NCI-H2171 (cell line): ENCODE measurements at places on chromosomes 5 and 9.

- DNase-seq = no peak
Observed at GRCh38 chr5:73388740-73389139, 59.8 kb downstream of the FOXD1 start.

GRCh38 chr5:66739951-66740350, 143.8 kb downstream of the MAST4 start:
- DNase-seq = no peak

DNA sequence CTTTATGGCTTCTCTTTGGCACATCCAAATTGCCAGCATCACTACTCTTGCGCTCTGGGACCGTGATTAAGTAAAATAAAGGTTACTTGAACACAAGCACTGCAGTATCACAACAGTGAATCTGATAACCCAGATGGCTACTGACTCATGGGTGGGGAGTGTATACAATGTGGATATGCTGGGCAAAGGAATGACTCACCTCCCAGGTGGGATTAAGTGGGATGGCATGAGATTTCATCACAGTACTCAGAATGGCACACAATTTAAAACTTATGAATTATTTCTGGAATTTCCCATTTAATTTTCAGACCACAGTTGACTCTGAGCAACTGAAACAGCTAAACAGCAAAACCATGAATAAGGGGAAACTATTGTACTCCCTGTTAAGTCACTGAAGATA, 4.3 kb downstream of the GFM2 start:
- DNase-seq = no peak

DNA sequence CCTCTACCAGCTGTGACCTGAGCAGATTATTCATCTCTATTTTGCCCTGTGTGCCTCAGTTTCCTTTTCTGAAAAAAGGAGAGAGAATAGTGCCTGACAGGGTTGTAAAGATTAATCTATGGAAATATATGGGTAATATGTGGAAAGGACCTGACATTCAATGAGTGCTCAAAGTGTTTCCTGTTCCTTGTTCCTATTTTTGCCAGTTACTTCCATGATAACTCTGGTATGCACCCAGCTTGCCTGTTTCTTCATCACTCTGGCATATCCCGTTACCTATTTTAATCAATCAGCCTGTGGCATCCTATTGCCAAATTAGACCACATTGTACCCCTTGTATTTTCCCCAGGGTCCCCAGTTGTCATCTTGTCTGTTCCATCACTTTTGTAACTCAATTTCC, 3.6 kb upstream of the ARAP3 start:
- DNase-seq = no peak

DNA sequence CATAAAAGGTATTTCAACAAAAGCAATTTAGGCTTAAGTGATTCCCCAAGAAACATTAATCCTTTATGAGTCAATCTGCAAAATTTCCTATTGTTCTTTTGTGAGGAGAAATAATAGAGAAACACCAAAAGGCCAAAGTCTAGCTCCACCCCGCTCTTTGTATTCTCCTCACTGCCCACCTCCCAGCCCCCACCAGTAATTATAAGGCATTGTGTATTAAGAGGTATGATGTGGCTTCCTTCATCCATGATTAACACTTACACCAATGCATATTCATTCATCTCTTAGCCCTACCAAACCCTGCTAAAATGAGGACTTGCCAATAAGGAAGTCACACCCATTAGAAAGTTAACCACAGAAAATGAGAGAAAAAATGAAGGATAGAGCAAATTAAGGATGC, 105.3 kb upstream of the SPATA31D4 start:
- DNase-seq = no peak

DNA sequence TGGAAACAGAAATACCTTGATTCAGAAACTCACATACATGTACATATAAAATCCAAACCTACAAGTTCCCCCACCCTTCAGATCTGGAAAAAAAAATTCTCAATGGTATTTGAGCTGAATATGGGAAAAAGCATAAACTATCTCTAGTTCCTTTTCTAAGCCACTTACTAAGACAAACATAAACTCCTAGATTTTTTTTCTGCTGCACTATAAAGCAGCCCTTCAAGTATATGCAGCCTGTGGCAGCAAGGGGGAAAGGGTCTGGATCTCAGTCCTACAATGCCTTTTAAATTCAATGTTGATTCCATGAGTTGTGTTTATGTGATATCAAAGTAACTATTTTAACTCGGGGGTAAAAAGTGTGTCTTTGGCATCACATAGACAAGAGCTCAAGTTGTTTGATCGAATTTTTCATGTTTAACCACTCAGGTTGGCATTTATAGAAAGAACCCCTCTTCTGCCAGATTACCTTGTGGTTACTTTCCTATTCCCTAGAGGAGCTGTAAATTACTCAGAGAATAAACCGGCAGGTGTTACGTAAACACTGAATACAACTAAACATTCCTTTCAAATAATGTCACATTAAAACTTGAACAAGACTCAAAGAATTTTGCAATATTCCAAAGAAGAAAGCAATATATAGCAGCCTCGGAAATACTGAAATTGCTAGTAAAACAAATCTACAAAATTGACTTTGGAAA, 91.8 kb upstream of the FER start:
- DNase-seq = no peak

DNA sequence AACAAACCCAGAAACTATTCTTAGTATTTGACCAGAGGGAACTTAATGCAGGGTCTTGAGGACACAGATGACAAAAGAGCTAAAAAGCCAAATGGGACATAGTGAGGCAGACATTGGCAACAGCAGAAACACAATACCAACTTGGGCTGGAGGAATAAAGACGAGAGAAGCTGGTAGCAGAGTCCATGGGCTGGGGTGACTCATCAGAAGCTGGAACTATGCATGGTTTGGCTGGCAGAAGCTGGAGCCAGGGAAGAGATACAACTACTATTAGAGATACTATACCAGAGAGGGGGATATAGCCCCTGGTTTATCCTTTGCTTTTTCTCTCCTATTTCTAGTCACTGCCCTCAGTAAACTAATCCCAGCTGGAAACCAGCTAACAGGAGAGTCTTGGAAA, 29.2 kb upstream of the DPYSL3 start:
- DNase-seq = no peak

GRCh38 chr9:110545705-110546104, 33.8 kb downstream of the SVEP1 start:
- no peak for DNase-seq

GRCh38 chr9:37758747-37759146, 5.1 kb downstream of the TRMT10B start:
- no peak for DNase-seq

DNA sequence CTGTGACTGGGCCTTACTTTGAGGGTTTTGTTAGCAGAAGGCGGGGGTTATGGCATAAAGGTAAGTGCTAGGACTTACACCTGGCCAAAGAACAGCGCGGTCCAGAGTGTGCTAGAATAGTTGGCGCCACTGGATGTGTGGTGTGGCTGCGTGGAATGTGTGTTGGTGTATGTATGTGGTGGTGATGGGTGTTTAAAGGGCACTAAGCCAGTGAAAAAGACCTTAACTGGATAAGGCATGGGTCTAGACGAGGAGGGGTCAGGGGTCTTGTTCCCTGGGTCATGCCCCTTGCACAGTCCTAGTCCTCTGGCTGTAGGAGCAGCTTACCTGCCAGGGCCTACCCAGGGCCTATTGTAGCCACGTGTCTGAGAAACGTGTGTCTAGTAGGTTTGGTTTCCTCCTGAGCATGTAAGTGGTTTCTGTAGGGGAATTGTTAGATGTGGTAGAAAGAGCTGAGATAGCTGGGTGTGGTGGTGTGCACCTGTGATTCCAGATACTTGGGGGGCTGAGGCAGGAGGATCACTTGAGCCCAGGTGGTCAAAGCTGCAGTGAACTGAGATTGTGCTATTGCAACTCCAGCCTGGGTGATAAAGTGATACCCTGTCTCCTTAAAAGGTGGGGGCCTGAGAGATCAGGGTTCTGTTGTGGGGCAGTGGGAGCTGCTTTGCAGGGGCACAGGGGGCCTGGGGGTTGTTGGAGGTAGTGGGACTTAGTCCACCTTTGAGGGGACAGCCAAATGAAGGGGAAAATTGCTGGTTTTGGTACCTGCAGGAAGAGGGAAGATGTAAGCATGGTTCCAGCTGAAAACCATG, 55.2 kb downstream of the HSPA4 start:
- DNase-seq = no peak

GRCh38 chr5:2190549-2190948, 307.8 kb upstream of the IRX4 start:
- DNase-seq = no peak

DNA sequence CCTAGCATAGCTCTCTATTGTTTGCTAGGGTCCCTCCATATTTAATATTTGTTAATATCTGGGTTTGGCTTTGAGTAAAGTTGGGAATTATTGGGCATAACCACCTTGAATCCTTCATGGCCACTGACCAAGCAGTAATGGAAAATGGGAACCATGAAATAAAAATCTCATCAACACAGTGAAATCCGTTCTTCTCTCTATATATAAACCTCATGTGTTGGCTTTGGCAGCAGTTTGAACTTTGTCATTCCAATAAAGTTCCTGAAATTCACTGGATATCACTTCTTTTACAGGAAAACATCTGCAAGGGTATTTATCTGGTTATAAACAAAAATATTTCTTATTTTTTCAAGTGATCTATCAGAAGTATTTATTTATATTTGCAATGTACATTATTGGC, 93.0 kb upstream of the MPDZ start:
- DNase-seq = no peak

GRCh38 chr9:106700676-106701075, 162.3 kb upstream of the ZNF462 start:
- no peak for DNase-seq

DNA sequence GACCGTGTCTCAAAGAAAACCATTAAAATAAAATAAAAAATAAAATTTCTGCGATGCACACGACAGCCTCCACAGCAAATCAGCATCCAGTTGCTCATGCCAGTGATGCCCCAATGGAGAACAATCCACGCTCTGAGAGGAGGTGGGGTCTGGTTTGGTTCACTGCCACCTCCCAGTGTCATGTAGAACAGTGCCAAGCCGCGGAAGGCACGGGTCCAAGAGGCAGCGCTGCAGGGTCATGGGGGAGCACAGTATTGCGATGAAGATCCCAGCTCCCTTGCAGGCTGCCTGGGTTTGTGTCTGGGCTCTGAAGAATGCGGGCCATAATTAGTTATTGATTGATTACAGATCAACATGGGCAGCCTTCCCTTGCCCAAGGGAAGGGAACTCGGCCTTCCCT, 6.1 kb upstream of the CACFD1 start:
- DNase-seq = no peak

DNA sequence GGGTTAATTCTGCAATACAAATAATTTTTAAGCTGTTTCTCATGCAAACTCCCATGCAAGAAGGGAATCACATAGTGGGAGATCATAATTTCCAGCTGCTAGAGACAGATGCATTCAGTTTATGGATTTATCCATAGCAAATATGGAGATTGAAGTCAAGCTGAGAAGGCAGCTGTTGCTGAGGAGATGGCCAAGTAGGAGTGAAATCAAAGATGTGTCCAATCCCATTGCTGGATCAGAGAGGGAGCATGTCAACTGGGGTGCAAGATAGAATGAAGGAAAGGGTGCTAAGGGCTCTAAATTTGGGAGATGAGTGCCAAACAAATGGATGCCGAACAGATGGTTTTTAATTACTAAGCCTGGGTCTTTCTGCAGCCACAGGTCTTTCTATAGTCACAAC, 504.5 kb downstream of the NFIB start:
- DNase-seq = no peak

- DNase-seq = no peak
Observed at GRCh38 chr5:143748516-143748915, 63.4 kb upstream of the HMHB1 start.

- no peak for DNase-seq
Observed at GRCh38 chr9:128340691-128341434, 536 bp downstream of the SLC27A4 start.

- DNase-seq = no peak
Observed at GRCh38 chr9:85723215-85723614, 18.5 kb downstream of the AGTPBP1 start.

DNA sequence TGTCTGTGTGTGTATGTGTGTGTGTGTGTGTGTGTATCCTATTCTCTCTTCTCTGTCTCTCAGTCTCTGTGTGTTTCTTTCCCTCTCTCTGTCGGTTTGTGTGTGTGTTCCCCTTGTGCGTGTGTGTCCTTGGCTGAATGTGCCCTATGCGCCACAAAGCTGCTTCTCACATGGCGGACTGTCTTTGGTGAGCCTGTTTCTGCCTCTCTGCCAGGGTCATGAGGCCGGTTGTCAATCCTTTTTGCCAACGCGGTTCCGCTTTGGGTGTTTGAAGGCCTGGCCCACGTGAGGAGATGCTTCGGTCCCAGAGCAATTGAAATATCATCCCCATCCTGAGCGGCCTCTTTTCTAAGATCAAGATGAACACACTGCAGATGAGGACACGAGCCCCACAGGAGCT, 476.0 kb downstream of the SPATA31A7 start:
- DNase-seq = no peak

DNA sequence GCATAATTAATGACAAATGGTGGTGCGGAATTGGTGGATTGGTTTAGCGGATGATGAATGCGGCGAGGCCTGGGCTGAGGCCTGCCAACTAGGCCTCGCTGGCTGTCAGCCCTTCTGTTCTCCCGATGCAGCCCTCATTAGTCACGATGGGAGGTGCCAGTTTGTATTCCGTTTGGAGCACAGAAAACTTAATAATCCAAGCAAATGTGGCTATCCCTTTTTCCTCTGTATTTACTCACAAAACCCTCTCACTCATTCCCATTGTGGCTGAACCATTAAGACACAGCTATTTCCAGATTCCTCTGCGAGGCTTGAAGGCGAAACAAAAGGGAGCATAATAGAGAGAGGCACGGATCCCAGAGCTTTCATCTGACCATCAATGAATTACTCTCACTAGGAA, 114.3 kb downstream of the MVB12B start:
- no peak for DNase-seq

GRCh38 chr9:129713402-129713679, 39.5 kb downstream of the PTGES start:
- DNase-seq = no peak

DNA sequence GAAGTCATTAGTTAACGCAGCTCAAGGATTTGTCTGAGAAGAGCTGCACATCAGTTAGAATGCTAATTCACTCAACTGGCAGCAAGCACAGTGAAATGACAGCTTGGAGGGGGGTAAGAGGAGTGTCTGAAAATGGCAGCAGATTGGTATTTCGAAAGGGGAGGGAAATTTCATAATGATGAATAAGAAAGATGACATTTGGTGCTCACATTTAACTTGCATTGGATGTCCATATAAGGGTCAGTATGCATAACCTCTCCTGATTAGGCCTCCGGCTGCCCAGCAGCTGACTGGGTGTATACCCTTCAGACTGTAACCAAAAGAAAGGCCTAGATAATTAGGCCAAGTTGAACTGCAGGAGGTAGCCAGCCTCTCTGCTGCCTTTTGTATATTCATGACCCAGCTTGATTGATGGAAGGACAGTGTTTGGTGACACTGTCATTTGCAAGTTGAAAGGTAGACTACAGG, 131.0 kb downstream of the PBX3 start:
- no peak for DNase-seq

GRCh38 chr5:78793907-78794662, 145.5 kb upstream of the LHFPL2 start:
- no peak for DNase-seq

DNA sequence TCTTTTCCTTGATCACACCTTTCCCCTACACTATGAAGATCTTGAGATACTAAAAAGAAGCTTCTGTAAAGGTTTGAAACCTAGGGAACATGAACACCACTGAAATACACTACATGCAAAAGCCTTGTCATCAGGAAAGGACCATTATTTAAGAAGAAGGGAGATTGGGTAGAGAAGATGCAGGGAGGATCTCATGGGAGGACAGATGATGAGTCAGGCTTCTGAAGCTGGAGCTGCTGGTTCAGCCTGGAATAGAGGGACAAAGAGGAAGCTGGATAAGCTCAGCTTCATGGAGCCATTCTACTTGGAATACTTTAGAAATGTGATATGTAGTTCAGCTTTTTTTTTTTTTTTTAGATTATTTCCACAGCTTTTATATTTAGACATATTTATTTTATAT, 169.8 kb downstream of the MAN2A1 start:
- DNase-seq = no peak
